ENCODE measurements at places on chromosomes 5 and 9.

DNA sequence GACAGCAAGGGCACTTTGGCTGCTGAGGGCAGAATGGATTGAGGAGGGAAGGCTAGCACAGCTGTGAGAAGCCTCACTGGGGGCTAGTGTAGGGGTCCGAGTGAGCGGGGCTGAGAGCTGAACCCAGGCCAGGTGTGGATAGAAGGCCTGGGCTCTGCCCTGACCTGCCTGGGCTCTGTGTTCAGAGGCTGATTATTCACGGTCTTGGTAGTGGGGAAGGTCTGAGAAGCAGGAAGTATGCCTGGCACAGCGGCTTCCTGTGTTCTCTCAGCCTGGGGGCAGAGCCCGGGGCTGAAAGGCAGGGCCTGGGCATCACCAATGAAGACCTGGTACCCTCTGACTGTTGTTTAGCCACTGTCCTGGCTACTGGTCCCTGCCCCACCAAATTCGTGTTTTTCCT, 136.4 kb upstream of the TBC1D2 start:
- DNase-seq, result no peak

- no peak for DNase-seq
Observed at GRCh38 chr5:119328753-119329602, 26.8 kb upstream of the TNFAIP8 start.

DNA sequence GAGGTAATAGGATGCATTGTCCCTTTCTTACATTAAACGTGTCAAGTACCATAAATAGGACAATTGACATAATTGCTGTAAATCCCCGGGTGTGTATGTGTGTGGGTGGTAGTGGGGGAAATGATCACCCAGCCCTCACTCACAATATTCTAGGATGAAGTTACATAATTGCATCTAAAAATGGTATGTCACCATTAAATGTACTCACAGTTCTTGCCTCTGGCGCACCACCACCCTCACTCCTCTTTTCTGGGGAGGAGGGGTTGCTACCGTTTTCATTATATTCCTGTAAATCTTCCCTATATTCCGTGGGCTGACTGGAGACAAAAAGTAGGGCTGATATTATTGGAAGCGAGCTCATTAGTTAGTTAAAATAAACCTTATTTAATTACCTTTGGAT, 563.8 kb downstream of the TLR4 start:
- DNase-seq, result no peak

- DNase-seq, result no peak
Observed at GRCh38 chr9:81146684-81147337, 542.5 kb downstream of the TLE1 start.

GRCh38 chr9:33220681-33221567, 19.0 kb upstream of the SPINK4 start:
- DNase-seq, result no peak

DNA sequence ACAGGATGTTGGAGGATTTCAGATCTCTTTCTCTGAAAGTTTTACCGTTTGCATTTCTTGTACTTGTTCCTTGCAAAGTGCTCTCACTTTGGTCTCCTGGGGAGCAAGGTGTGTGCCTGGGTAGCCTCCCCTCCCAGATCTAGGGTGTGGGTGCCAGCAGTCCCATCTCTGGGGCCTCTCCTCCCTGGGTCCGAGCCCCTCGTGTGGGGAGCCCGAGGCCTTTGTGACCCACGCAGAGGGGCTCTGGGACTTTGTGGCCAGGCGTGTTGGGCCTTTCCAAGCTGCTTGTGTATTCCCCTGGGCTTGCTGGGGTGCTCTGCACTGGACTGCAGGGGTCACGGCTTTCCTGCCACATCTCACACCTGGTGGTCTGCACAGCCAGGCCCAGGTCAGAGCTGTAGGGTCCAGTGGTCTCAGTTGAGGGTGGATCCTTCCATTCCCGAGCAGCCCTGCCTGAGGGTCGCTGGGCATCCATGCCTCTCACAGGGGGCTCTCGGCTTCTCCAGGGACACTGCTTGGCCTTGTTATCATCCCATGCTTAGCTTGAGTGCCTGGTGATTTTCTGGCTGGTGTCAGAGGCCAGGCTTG, 96.3 kb downstream of the CACNA1B start:
- no peak for DNase-seq

- DNase-seq, result no peak
Observed at GRCh38 chr5:152092580-152092979, 167.9 kb upstream of the GLRA1 start.

GRCh38 chr5:78657201-78657600, 8.6 kb upstream of the LHFPL2 start:
- DNase-seq, result no peak

- DNase-seq, result no peak
Observed at GRCh38 chr5:136086783-136087566, 45.7 kb upstream of the SMAD5 start.

GRCh38 chr9:130034570-130034969, 8.4 kb downstream of the FNBP1 start:
- no peak for DNase-seq

- DNase-seq, result no peak
Observed at GRCh38 chr5:100904259-100904861, 1.3 kb upstream of the ST8SIA4 start.

GRCh38 chr5:140025736-140026135, 17.4 kb downstream of the NRG2 start:
- no peak for DNase-seq

DNA sequence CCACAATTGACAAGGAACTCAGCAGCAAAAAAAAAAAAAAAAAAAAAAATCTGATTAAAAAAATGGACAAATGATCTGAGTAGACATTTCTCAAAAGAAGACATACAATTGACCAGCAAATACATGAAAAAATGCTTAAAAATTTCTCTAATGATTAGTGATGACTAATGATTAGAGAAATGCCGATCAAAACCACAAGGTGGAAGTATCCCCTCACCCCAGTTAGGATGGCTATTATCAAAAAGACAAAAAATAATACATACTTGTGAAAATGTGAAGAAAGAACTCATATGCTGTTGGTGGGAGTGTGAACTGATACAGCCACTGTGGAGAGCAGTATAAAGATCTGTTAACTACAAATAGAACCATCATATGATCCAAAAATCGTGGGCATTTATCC, 245.3 kb downstream of the OSTF1 start:
- DNase-seq, result no peak

DNA sequence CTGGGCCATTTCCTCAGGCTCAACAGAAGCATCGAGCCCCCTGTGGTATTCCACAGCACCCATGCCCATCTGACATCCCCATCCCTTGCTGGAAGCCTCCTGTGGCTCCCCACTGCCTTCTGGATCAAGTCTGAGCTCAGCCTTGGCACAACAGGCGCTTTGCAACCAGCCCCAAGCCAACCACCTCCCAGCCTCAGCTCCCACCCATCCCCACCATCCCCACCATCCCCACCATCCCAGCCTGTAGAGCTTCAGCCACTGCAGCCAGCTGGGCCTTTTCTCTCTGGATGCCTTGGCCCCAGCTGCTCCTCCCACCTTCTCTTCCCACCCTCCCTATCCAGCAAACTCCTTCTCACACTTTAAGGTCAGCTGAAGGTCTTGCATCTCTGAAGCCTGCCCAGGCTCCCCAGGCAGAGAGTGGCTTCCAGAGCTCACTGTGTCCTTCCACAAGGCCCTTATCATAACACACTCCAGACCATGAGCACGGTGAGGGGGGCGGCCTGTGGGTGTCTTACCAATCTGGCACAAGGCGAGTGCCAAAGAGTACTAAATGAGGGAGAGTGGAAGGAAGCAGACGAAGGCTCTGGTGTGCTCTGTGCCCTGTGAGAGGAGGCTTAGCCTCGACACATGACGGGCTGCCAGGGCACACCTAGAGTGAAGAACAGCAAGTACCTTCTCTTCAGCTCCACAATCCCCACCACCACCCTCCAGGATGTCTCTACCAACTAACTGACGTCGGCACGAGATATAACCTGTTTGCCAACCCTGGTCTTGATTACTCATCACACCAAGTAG, 6.5 kb downstream of the HIGD2A start:
- no peak for DNase-seq

DNA sequence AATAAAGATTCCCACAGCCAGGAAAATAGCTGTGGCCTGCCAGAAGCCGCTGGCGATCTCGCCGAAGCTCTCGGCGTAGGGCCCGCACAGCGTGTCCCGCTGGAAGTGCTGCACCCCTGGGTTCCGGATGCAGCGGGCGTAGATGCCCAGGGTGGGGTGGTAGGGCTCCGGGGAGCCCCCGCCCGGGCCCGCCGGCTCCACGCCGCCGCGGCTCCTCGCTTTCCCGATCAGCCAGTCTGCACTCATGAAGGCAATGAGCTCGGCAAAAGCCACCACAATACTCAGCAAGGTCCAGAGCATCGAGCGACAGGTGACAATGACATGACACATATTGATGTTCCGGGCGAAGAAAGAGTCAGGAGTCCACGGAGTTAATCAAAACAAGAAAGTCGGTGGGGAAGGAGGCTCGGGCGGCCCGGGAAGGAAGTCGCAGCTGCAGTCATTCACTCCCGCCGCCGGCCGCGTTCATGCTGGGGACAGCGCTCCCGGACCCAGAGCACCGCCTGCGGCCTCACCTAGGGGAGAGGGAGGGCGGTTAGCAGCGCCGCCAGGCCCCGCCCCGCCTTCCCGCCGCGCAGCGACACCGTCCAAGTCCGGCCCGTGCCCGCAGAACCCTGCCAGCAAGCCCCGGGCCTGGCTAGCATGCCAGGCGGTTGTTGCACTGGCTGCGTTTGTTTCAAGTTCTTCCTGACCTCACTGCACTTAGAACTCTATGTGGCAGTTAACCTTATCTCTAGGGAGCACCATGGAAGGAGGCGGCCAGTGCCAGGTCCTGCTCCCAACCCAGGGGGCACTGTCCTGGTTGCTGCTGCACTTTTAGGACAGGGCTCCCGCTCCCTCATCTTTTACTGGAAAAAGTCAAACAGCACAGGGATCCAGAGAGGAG, 138.4 kb downstream of the LHFPL2 start:
- no peak for DNase-seq

DNA sequence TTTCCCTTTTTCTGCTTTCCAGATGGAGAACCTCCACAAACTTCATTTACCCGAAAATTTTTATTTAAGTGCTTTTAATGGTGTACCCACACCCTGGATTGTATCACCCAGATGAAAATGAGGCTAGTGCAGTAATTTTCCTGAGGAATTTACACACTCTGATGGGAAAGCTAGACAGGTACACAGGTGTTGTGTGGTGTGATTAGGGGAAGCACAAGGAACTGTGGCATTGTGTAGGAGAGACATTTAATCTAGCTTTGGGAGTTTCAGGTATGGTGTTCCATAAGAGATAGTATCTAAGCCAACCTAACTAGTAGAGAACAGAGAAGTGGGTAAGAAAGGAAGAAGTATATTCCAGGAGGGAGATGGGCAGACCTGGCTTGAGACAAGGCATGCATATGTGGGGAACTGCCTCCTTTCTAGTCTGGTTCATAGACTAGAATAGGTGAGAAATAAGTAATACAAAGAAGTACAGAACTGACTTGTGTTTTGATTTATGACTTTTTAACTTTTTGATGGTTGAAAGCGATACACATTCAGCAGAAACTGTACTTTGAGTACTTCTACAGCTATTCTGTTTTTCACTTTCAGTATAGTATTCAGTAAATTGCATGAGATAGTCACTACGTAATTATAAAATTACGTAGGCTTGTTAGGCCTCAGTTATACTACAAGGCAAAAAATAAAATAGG, 22.9 kb upstream of the ROPN1L start:
- DNase-seq, result no peak

DNA sequence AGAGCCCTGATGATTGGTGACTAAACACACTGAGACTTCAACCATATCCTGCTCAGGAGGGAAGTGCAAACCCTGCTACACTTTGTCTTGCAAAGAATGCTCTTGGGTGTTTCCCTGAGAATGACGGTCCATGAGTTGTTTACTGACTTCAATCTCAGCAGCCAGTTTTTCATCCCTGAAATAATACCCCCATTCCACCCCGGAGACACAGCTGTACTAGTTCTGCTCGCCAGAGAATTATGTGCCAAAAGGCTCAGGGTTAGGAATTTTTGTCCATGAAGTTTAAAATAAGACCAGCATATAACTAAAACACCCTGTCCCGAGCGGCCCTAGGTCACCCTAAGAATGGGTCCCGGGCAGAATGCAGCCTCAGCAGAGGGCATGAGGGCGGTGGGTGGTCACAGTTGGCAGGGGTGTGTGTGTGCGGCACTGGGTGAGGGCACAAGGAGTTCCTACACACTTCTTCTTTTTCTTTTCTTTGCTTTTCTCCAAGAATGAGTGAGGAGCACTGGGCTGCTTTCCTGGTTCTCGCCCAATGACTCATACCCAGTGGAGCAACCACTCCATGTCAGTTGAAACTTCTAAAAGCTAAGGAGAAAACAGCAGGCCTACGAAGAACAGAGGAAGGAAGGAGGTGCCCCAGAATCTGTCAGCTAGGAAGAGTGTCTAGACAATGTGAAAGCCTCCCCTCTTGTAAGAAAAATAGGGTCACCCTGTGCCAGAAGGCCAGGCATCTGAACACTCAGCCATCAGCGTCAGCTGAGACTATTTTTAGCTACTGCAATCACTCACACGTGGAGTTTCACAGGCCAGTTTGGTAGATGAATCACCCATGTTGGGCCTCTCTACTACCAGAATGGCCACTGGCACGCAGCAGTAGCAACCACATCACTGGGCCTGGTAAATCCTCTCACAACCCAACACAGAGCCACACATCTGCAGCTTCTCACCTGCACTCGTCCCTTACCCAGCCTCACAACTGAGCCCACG, 105.9 kb downstream of the DPYSL3 start:
- DNase-seq, result no peak

- no peak for DNase-seq
Observed at GRCh38 chr9:5326893-5327548, 12.7 kb downstream of the RLN1 start.

GRCh38 chr5:100424787-100425186, 110.4 kb upstream of the FAM174A start:
- no peak for DNase-seq

GRCh38 chr9:75147638-75148037, 59.3 kb downstream of the OSTF1 start:
- no peak for DNase-seq

GRCh38 chr9:130912932-130913598, 16.5 kb upstream of the QRFP start:
- DNase-seq, result no peak

GRCh38 chr5:179795049-179795862, 1.5 kb downstream of the LTC4S start:
- no peak for DNase-seq

DNA sequence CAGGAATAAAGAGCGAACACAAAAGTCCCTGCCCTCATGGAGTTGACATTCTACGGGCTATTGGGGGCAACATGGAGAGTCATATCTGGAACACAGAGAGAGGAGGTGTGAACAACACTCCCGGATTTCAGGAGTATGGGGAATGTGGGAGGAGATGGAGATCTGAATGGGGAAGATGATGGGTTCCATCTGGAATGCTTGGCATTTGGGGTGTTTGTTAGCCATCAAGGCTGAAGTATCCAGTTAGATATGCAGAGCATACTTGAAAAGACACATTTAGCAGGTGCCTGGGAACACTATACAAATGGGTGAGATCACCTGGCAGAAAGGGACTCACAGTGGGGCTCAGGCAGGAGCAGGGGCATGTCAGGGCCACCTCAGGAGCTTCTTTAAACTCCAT, 61.1 kb downstream of the EGFLAM start:
- DNase-seq, result no peak

- no peak for DNase-seq
Observed at GRCh38 chr5:139543423-139543991, 17.6 kb upstream of the UBE2D2 start.

Data from NCI-H524 treated with DMSO at 0.1 percent for 48 hours (cell line).